Caki2 (cell line): ENCODE measurements at places on chromosomes 1 and 21. TPM values are rescaled to one million over a fixed set of nuclear protein-coding genes. Genes with fewer than 3 reads are reported as not detected.

Gene NBPF6
- total RNA-seq: not detected in 2 replicates

Gene UBXN10
- not detected in 2 replicates for total RNA-seq

Gene DNM3
- 1.7 TPM in 1 of 2 replicates, not detected in the other for total RNA-seq

Gene CC2D1B
- 24.6 and 34.5 TPM in 2 replicates for total RNA-seq

Gene TGFB2
- 17.2 and 21.8 TPM in 2 replicates for total RNA-seq
